Natural killer cell treated with Interleukin-12 subunit alpha and Interleukin-12 subunit beta and Interleukin-15 and Interleukin-18, amount 100 ng/mL, for 72 hours (primary cell): ENCODE measurements at places on chromosomes 7 and 10. TPM values are rescaled to one million over a fixed set of nuclear protein-coding genes. Genes with fewer than 3 reads are reported as not detected.
A peak's percentile ranks its signal among the peaks of the same experiment; 100 is the strongest.

NPFFR1 gene
- not detected for total RNA-seq

AKR1C8 gene
- total RNA-seq: 1.3 TPM

DNA sequence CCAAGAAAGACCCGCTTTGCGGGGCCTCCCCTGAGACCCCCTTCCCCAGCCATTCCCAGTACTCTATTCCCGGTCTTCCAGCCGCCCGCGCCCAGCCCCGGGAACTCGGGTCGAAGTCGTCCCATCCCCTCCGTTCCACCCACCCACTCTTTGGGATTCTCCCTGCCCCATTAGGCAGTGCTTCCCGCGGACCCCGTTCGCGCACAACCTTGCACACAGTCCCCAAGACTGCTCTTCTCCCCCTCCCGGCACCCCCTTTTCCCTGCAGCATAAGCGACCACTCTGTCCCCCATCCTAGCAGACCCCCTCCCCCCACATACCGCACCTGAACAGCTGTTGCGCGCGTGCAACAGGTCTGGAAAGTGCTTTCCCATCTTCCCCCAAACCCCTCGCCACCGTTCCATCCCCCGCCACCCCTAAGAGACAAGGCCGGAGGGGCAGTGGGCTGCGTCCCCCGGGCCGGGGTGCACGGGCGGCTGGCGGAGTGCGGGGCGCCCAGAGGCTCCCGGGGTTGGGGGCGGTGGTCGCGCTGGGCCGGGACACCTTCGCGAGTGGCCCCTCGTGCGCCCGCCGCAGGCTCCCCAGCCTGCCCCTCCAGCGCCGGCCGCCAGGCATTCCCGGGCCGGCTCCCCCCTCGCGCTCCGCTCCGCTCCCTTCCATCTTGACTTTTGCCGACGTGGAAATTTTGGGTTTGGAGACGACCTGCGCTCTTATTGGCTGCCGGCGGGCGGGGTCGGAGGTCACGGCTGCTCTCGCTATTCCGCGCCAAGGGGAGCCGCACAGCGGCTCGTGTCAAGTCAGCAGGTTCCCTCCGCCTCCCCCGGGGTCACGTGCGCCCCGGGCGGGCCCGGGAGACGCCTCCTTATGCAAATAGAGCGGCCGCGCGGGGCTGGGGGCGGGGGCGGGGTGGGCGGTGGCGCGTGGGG, 201.2 kb upstream of the NFE2L3 start:
- H3K4me1 ChIP-seq: peaks cover 27% of the 10 kb centered on the region
- DNase-seq: peak; percentile 89
- no peak overlapping the region for H3K27ac ChIP-seq
- H3K4me3 ChIP-seq: peak overlapping the region; percentile 91

- no peak for DNase-seq
- no peak overlapping the region for H3K4me3 ChIP-seq
- no peaks in the 10 kb centered on the region for H3K36me3 ChIP-seq
- H3K27me3 ChIP-seq: peaks cover 24% of the 10 kb centered on the region
- H3K4me1 ChIP-seq: no peaks in the 10 kb centered on the region
Observed at GRCh38 chr7:101146-102046, 91.0 kb upstream of the FAM20C start.

MYO1G gene
- 518 TPM for total RNA-seq

ADCY1 gene
- total RNA-seq: 1.4 TPM

DNA sequence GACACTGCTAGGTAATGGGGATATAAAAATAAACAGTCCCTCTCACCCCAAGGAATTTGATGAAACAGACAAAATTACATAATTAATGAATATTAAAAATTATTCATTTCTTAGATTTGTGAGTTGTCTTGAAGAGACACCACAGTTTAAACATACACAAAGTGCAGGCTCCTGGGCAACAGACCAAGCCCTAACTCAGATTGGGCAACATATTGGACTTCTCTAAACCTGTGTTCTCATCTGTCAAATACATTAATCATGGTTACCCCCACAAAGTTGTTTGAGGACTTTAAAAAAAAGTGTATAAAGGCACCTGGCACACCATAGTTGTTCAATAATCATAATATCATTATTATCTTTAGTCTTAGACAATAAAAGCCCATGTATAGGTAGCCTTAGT, 62.5 kb upstream of the CAPZA2 start:
- H3K4me1 ChIP-seq: peaks cover 6% of the 10 kb centered on the region
- DNase-seq: no peak
- no peaks in the 10 kb centered on the region for H3K36me3 ChIP-seq
- H3K4me3 ChIP-seq: no peak overlapping the region

MYH16 gene
- total RNA-seq: not detected

DNA sequence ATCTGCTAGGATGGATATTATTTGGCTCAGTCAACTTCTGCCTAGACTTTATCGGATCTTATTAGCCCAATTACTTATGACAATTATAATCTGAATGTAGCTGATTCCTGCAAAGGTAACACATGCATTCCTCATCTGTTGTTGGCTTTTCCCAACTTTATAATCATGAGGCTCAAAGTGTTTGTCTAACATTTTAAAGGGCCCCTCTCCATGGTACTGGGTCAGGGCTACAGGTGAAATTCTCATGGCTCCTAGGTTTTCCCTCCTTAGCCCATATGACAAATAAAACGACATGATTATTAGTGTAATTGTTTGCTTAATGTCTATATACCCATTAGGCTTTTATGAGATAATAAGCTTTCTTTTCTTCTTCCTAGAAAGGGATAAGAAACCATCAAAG, 4.2 kb upstream of the LRGUK start:
- no peak overlapping the region for H3K4me3 ChIP-seq
- no peaks in the 10 kb centered on the region for H3K36me3 ChIP-seq
- peaks cover 17% of the 10 kb centered on the region for H3K27me3 ChIP-seq

PDE1C gene
- 0.12 TPM for total RNA-seq

UCN3 gene
- not detected for total RNA-seq

- H3K36me3 ChIP-seq: no peaks in the 10 kb centered on the region
- no peaks in the 10 kb centered on the region for H3K27me3 ChIP-seq
Observed at GRCh38 chr10:28296023-28296422, 6.8 kb downstream of the MPP7 start.

GRCh38 chr10:113987156-113987555, 56.5 kb upstream of the ADRB1 start:
- peaks cover 10% of the 10 kb centered on the region for H3K36me3 ChIP-seq
- no peak for DNase-seq
- H3K27ac ChIP-seq: no peak overlapping the region
- H3K4me3 ChIP-seq: no peak overlapping the region

DNA sequence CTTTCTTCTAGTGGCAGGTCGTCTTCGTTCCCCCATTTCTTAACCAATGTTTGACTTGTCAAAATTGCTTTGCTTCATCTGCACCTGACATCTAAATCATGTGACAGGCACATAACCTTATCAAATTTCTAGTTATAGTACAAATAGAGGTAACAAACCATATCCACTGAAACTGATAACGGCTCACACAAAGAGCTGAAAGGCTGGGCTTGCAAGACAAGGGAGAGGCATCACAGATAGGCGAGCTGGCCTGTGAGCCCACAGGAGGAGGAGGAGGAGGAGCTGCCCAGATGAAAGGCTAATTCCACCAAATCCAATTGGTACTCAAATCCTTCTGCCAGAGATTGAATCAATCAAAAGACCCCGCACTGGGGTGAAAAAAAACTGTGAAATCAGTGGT, 80.2 kb upstream of the NEBL start:
- H3K36me3 ChIP-seq: no peaks in the 10 kb centered on the region
- no peaks in the 10 kb centered on the region for H3K4me1 ChIP-seq
- DNase-seq: no peak

SLC37A3 gene
- total RNA-seq: 26.3 TPM

GRCh38 chr7:115822380-115822779, 208.2 kb downstream of the TFEC start:
- H3K36me3 ChIP-seq: no peaks in the 10 kb centered on the region
- H3K4me1 ChIP-seq: no peaks in the 10 kb centered on the region
- H3K4me3 ChIP-seq: no peak overlapping the region
- no peak for DNase-seq

CRPPA gene
- 2.1 TPM for total RNA-seq

- no peak overlapping the region for H3K27ac ChIP-seq
- H3K36me3 ChIP-seq: no peaks in the 10 kb centered on the region
- H3K4me1 ChIP-seq: no peaks in the 10 kb centered on the region
- peaks cover 15% of the 10 kb centered on the region for H3K27me3 ChIP-seq
Observed at GRCh38 chr10:93438613-93439253, 43.4 kb downstream of the MYOF start.

DNA sequence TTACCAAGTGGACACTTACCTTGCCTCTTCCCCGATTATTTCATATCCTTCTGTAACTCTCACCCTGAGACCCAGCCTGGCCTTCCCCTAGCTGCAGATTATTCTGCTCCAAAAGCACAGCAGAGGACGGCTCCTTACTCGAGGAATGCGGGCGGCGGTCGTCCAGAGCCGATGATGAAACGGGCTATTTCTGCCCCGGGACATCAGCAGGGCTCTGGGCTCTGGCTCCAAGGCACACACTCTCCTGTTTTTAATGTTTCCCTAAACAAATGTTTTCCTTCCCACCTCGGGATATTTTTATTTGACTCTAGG, 343 bp upstream of the C10orf71 start:
- H3K27ac ChIP-seq: no peak overlapping the region
- no peak for DNase-seq
- peaks cover 13% of the 10 kb centered on the region for H3K4me1 ChIP-seq
- H3K27me3 ChIP-seq: peaks cover 5% of the 10 kb centered on the region
- H3K4me3 ChIP-seq: no peak overlapping the region

GRCh38 chr7:1242606-1243289, 10.1 kb downstream of the UNCX start:
- no peak for DNase-seq
- peaks cover 49% of the 10 kb centered on the region for H3K27me3 ChIP-seq
- H3K27ac ChIP-seq: no peak overlapping the region
- no peaks in the 10 kb centered on the region for H3K4me1 ChIP-seq
- H3K4me3 ChIP-seq: no peak overlapping the region
- H3K36me3 ChIP-seq: no peaks in the 10 kb centered on the region

SLC18A3 gene
- not detected for total RNA-seq

SLC16A12 gene
- total RNA-seq: not detected

DNA sequence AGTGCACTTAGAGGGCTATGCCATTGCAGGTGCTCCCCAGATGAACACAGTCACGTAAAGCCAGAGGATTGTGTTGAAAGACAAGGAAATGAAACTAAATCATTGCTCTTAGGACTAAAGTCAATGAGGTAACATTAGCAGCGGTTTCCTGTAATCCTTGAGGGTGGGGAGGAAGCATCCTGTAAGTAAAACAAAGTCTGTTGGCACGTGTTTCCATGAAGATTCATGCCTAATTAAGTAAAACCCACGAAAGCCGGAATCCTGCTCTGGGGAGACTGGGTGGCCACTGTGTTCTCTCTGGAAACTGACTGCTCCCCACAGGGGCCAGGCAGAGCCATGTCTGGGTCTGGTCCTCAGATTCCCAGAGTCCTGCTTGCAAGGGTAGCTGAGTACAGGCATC, 18.3 kb downstream of the STEAP1B start:
- no peak for DNase-seq
- no peaks in the 10 kb centered on the region for H3K36me3 ChIP-seq
- H3K27me3 ChIP-seq: peaks cover 4% of the 10 kb centered on the region
- no peak overlapping the region for H3K27ac ChIP-seq
- H3K4me1 ChIP-seq: no peaks in the 10 kb centered on the region

CTAGE15 gene
- total RNA-seq: not detected

NUTM2E gene
- not detected for total RNA-seq

- no peak overlapping the region for H3K27ac ChIP-seq
- no peaks in the 10 kb centered on the region for H3K4me1 ChIP-seq
- H3K4me3 ChIP-seq: no peak overlapping the region
- no peak for DNase-seq
- H3K36me3 ChIP-seq: no peaks in the 10 kb centered on the region
Observed at GRCh38 chr7:90262438-90262837, 17.5 kb downstream of the CFAP69 start.

GRCh38 chr10:84118395-84119006, 20.8 kb upstream of the GHITM start:
- no peak for DNase-seq
- H3K4me3 ChIP-seq: no peak overlapping the region
- no peak overlapping the region for H3K27ac ChIP-seq
- no peaks in the 10 kb centered on the region for H3K36me3 ChIP-seq
- no peaks in the 10 kb centered on the region for H3K4me1 ChIP-seq
- peaks cover 53% of the 10 kb centered on the region for H3K27me3 ChIP-seq

- no peaks in the 10 kb centered on the region for H3K4me1 ChIP-seq
- no peak for DNase-seq
- no peaks in the 10 kb centered on the region for H3K36me3 ChIP-seq
- no peaks in the 10 kb centered on the region for H3K27me3 ChIP-seq
- H3K27ac ChIP-seq: no peak overlapping the region
Observed at GRCh38 chr10:130218181-130218641, 82.0 kb downstream of the GLRX3 start.

DNA sequence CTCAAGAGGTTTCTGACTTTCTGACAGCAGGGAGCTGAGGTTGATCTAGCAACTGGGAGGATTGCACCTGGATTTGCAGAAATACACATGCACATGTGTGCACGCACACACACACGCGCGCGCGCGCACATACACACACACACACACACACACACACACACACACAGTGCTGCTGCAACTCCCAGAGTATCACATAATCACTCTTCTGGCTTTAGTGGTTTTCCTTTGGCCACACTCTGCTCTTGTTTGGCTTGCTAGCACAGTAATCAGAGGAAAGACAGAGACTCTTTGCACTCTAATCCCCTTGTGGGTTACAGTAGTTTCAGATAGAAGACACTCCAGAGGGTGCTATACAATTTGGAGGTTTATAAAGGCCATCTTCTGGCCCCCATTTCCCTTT, 705.0 kb downstream of the AUTS2 start:
- no peak overlapping the region for H3K4me3 ChIP-seq
- no peaks in the 10 kb centered on the region for H3K36me3 ChIP-seq
- DNase-seq: no peak
- no peak overlapping the region for H3K27ac ChIP-seq
- peaks cover 26% of the 10 kb centered on the region for H3K4me1 ChIP-seq

DNA sequence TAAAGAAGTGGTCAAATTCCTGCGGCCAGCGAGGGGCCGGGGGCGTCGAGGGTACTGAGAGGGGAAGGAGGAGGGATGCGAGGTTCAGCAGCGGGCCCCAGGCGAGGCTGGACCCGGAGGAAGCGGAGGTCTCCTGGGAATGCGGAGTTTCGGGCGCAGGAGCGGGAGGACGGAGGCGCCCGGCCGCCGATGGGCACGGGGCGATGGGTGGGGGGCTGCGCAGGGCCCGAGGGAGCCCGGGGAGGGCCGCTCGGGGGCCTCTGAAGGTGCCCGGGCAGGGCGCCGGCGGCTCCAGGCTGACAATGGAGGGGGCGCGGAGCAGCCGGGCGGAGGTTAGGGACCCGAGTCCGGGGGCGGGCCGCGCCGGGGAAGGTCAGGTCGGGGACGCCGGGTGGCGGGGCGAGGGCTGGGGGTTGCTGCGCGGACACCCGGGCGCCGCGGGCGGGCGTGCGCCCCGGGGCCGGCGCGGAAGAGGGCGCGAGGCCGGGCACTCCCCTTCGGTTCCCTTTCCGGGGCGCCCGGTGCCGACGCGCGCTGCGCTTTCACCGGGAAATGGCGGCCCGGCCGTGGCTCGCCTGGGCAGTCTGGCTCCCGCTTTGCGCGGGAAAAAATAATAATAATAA, 683 bp downstream of the MACROH2A2 start:
- DNase-seq: no peak
- peaks cover 7% of the 10 kb centered on the region for H3K4me1 ChIP-seq
- no peaks in the 10 kb centered on the region for H3K36me3 ChIP-seq
- H3K27me3 ChIP-seq: peaks cover 46% of the 10 kb centered on the region
- no peak overlapping the region for H3K27ac ChIP-seq

MYL7 gene
- total RNA-seq: not detected

- H3K27ac ChIP-seq: no peak overlapping the region
- peaks cover 7% of the 10 kb centered on the region for H3K27me3 ChIP-seq
- no peak for DNase-seq
- no peak overlapping the region for H3K4me3 ChIP-seq
Observed at GRCh38 chr10:91528080-91528479, 104.8 kb downstream of the PPP1R3C start.
